Activated CD4-positive, alpha-beta memory T cell treated with anti-CD3 and anti-CD28 coated beads for 36 hours (primary cell): ENCODE measurements at places on chromosomes 1 and 21. TPM values are rescaled to one million over a fixed set of nuclear protein-coding genes. Genes with fewer than 3 reads are reported as not detected.

GRCh38 chr21:37557261-37557950 lies 190.8 kb downstream of the DYRK1A start:
- H3K27me3 ChIP-seq, result peaks cover 6% of the 10 kb centered on the region
- no peak for DNase-seq

DNA sequence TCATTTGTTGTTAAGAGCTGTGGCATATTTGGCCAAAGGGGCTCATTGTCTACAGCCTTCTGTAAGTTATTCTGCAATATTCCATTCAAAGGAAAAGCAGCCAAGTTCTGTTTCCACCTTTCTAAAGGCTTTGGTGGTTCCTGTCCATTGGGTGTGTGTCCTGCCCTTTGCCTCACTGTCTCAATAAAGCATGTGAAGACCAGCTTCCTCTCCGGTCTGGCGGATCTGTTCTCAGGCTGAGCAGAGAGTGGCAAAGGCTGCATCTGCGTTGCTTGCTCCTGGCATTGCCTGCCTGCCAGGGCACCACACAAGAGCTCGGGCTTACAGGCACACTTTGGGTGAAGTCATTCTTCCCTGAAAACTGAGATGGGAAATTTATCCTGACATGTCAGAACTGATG lies 34.9 kb downstream of the ST6GALNAC3 start:
- H3K4me3 ChIP-seq, result no peak overlapping the region
- peaks cover 13% of the 10 kb centered on the region for H3K27me3 ChIP-seq
- no peaks in the 10 kb centered on the region for H3K36me3 ChIP-seq

- no peak overlapping the region for H3K27ac ChIP-seq
- no peaks in the 10 kb centered on the region for H3K4me1 ChIP-seq
- DNase-seq, result no peak
- no peaks in the 10 kb centered on the region for H3K27me3 ChIP-seq
Measured at GRCh38 chr1:95948023-95948422, 714.0 kb downstream of the RWDD3 start.

SLC6A9 gene
- 7.4 TPM for total RNA-seq

- no peak overlapping the region for H3K27ac ChIP-seq
- no peaks in the 10 kb centered on the region for H3K27me3 ChIP-seq
Measured at GRCh38 chr21:16968436-16968835, 544.4 kb upstream of the CXADR start.

DNA sequence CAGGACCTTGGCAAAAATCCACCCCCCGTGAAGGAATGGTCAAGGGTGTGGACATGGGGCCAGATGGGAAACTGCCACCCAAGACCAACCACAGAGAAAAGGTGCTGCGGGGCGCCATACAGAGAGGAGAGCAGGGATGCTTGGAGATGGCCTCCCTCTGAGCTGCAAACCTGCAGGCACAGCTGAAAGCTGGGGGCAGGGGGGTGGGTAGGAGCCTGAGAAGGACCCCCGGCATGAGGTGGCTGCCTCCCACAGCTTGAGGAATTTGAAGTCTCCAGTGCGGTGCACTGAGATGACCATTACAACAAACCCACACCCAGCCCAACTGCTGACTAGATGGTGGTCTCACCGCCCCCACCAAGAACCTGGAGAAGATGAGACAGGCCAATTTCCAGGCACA lies 84.8 kb downstream of the WDR4 start:
- no peak for DNase-seq
- H3K4me1 ChIP-seq, result peaks cover 8% of the 10 kb centered on the region
- H3K27me3 ChIP-seq, result peaks cover 8% of the 10 kb centered on the region
- no peak overlapping the region for H3K27ac ChIP-seq
- no peaks in the 10 kb centered on the region for H3K36me3 ChIP-seq
